BE2C (cell line): ENCODE measurements at places on chromosomes 6 and 20.

GRCh38 chr20:57680131-57680716, 29.6 kb downstream of the PMEPA1 start:
- DNase-seq: peak; percentile 39

DNA sequence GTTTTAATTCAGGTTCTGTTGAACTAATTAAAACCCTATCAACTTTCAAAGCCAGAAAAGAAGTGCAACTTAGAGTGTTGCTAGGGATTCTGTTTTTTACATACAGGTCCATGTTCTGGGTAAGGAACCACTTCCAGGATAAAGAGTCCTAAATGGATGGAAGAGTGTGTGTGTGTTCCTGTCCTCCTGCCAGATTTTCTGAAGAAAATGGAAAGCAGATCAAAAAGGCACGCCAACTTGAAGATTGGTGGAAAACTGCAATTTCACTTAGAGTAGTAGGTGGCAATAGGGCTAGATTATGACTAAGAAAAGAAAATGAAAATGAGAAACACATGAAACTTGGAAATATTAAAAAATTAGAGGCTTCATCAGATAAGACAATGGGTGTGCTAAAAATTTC, 85.3 kb downstream of the COL21A1 start:
- DNase-seq: no peak

GRCh38 chr20:40431611-40432010, 257.4 kb downstream of the MAFB start:
- DNase-seq: no peak

DNA sequence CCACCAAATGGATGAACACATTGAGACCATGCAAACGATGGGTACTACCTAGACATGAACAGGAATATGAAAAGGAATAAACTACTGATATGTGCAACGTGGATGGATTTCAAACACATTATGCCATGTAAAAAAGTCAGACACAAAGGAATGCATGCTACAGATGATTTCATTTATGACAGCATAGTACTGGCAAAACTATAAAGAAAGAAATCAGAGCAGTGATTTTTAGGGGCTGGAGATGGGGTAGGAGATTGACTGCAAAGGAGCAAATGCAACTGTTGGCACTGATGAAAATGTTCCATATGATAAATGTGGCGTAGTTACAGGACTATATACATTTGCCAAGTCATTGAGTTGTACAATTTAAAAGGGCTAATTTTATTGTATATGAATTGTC, 13.4 kb upstream of the COL12A1 start:
- DNase-seq: no peak

- DNase-seq: no peak
Observed at GRCh38 chr20:21280522-21281016, 22.6 kb upstream of the XRN2 start.

- no peak for DNase-seq
Observed at GRCh38 chr6:168050881-168051586, 28.0 kb downstream of the FRMD1 start.

- DNase-seq: no peak
Observed at GRCh38 chr6:166955121-166955864, 1.1 kb downstream of the RNASET2 start.

DNA sequence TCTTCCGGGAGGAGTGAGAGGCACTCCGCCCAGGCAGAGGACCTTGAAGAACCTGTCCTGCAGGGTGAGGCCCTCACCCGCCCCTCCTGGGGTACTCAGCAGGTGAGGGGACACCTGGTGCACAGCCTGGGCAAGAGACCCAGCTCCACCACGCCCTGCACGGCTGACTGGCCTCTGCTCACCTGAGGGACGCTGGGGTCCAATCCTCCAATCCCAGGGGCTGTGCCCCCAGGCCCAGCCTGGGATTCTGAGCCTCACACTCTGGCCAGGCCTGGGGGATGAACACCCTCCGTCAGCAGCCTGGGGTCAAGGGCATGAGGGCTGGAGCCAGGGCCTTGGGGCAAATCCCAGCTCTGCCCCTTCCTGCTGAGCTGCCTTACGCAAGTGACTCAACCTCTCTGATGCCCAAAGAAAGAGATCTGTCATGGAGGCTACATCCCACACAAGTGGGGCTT, 149.9 kb upstream of the PTPN1 start:
- no peak for DNase-seq

DNA sequence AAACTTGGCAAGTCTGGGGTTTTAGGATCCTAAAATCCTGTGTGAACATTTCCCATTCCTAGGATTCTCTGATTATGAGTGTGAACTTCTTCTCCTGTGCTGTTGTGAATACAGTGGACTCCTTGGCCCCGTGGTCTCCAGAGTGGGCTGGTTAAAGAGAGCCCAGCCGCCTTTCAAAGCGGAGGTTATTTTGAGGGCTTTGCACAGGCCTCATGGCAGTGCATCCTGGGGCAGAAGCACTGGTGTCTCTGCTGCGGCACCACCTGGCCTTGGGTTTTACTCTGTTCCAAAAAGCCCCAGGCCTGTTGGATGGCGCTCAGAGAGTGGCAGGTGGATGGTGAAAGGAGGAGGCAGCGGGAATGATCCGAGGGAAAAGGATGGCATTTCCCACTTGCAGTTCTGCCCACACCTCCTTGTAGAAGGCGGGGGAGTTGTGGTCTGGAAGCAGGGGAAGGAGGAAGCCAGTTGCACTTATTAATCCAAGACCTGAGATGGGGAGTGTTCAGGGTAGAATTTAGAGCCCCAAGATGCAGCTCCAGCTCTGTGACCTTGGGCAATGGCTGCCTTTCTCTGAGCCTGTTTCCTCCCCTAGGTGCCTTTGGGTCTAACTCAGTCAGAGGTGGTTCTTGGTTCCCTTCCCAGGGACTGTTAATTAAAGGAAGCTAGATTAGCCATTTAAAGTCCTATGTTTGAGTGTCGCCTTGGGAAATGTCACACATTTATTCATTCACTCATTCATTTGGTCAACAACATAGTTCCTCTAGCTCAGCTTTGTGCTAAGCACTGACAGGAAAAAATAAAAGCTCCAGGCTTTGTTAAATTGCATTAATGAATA, 22.4 kb downstream of the MMP24 start:
- DNase-seq: no peak

DNA sequence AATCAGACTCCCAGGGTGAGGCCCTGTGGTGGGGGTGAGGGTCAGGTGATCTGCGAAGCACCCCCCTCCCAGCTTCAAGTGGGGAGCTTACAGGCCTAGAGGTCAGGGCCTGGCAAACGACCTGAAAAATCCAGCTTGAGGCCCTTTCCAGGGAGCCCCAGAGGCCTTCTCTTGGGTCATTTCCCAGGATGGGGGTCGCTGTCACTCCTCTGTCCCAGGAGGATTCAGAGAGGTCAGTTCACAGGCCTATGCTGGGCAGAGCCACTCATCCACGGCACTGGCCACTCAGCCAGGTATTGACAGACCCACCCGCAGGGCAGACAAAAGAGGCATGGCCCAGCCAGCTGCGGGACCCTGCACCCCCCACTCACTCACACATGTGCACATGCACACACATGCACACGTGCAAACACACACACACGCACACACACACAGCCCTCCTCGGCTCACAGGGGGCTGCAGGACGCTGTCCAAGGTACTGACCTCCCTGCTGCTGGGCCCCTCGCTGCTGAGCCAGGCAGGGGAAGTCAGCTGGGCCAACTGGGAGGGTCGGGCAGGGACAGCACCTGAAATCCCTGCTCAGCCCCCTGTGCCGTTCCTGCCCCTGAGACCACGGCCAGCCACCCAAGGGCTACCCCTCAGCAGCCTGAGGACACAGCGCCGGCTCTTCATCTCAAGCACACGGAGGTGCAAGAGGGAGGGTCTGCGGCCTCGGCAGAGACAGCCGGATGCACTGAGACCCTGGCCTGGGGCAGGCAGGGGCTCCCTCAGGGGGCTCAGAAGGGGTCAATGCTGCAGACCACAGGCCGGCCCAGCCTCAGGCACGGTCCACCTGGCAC, 113.8 kb downstream of the TAF4 start:
- DNase-seq: no peak
